ENCODE measurements at places on chromosomes 2 and 18.

- DNase-seq = no peak
These were observed 72.2 kb upstream of the BARD1 start for GRCh38 chr2:214881647-214882202.

GRCh38 chr2:118903551-118904479 lies 38.2 kb upstream of the MARCO start:
- DNase-seq = no peak

- DNase-seq = no peak
These were observed 218.1 kb downstream of the SP3 start for GRCh38 chr2:173747035-173747434.

DNA sequence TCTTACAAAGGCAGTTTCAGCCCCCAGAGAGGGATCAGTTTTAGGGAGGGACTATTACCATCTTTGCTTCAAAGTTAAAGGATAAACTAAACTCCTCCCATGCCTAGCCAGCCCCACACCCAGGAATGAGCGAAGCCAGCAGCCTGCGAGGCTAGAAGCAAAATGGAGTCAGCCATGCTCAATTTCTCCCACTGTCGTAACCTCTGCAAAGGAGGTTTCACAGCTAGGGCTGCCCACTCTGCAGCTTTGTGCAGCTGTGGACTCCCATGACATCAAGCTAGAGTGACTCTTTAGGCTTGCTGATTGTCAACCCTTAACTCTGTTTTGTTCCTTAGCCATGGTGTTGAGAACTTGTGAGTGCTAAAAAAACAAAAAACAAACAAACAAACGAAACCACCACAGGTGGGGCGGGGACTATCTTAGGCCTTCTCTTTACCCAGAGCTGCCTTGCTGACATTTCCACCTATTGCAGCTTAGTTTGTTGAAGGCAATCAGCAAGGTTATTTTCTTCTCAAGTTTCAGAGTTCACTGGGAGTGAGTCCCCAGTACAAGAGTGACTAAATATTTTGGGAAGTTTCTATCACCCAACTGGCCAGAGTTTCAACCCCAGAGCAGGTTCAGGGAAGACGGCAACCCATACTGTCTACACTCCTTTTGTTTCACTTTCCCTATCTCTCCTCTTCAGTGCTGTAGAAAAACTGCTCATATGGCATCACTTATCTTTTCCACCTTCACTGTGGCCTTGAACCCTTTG lies 592.1 kb downstream of the XIRP2 start:
- no peak for DNase-seq

- DNase-seq = no peak
These were observed 90.0 kb downstream of the TRIB2 start for GRCh38 chr2:12806549-12807242.

DNA sequence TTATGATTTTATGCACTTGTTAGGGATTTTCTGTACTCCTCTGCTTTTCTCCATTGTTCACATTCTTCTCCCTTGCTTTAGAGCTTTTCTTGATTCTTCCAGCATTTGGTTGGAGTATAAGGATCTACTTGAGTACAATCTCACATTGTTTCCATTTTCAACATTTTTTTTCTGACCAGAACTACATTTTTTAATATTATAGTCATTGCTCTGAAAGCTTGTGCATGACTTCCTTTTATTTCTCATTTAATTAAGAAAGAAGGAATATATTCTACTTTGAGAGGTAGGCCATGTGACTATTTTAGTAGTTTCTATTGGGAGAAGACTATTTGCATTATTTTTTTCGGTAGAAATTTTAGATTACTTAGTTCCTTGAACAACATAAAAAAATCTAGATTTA lies 200.4 kb downstream of the TMEM247 start:
- DNase-seq = no peak

- DNase-seq = no peak
These were observed 154.1 kb upstream of the RBBP8 start for GRCh38 chr18:22778996-22779395.

GRCh38 chr2:149797030-149797429 lies 209.5 kb upstream of the MMADHC start:
- no peak for DNase-seq

GRCh38 chr2:237305579-237305978 lies 108.4 kb downstream of the COL6A3 start:
- no peak for DNase-seq

GRCh38 chr2:22486343-22486742 lies 898.6 kb upstream of the KLHL29 start:
- no peak for DNase-seq

- DNase-seq = no peak
These were observed 58.0 kb downstream of the DTNB start for GRCh38 chr2:25615386-25615785.

- DNase-seq = no peak
These were observed 89.8 kb downstream of the PKP4 start for GRCh38 chr2:158546412-158547144.

- DNase-seq = no peak
These were observed 38.1 kb downstream of the AGFG1 start for GRCh38 chr2:227509824-227510619.

GRCh38 chr2:48332286-48332685 lies 197.7 kb upstream of the STON1 start:
- DNase-seq = no peak

DNA sequence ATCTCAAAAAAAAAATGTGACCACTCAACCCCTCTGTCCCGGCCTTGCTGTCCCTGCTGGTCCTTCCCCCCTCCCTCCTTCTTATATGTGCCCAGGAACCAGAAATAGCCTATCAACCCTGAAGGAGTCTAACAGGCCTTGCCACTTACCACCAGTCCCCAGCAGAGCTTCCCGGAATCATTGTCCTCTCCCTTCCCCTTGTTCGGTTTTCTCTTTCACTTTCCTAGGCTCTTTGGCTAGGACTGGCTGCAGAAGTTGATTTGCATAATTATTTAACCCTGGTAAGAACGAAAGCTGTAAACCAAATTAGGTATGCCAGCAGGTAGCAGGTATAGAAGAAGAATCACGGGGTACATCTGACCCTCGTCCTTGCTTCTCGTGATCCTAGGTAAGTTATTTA lies 72.6 kb upstream of the ZNF532 start:
- DNase-seq = no peak

GRCh38 chr2:60317844-60318243 lies 235.6 kb downstream of the BCL11A start:
- no peak for DNase-seq

DNA sequence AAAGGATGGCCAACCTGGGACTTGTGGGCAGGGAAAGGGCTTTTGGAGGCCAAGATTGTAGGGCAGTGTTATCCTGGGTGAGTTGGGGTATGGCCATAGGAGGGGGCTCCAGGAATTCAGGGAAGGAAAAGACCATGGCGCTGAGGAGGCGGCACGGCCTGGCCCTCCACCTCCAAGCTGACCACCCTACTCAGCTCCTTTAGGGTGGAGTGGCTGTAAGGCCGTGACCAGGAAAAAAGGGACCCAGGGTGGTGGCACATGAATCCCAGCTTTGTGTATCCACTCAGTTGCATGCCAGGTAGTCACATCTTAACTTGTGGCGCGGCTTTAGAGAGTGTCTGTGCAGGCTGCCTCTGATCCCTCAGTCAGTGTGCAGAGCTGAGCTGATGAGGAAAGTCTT lies 168.1 kb downstream of the AGAP1 start:
- DNase-seq = no peak

GRCh38 chr2:41216978-41217377 lies 765.1 kb upstream of the SLC8A1 start:
- no peak for DNase-seq

DNA sequence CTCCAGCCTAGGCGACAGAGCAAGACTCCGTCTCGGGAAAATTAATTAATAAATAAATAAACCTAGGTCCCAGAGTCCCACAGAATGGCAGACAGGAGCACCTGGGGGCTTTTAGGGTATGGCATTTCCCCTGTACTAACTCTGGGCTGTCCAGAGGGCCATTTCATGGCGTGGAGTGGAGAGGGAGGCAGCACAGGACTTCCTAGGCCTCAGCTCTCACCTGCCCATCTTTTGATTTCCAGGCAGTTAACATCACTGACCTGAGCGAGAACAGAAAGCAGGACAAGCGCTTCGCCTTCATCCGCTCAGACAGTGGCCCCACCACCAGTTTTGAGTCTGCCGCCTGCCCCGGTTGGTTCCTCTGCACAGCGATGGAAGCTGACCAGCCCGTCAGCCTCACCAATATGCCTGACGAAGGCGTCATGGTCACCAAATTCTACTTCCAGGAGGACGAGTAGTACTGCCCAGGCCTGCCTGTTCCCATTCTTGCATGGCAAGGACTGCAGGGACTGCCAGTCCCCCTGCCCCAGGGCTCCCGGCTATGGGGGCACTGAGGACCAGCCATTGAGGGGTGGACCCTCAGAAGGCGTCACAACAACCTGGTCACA lies 5.1 kb downstream of the IL1RN start:
- no peak for DNase-seq

DNA sequence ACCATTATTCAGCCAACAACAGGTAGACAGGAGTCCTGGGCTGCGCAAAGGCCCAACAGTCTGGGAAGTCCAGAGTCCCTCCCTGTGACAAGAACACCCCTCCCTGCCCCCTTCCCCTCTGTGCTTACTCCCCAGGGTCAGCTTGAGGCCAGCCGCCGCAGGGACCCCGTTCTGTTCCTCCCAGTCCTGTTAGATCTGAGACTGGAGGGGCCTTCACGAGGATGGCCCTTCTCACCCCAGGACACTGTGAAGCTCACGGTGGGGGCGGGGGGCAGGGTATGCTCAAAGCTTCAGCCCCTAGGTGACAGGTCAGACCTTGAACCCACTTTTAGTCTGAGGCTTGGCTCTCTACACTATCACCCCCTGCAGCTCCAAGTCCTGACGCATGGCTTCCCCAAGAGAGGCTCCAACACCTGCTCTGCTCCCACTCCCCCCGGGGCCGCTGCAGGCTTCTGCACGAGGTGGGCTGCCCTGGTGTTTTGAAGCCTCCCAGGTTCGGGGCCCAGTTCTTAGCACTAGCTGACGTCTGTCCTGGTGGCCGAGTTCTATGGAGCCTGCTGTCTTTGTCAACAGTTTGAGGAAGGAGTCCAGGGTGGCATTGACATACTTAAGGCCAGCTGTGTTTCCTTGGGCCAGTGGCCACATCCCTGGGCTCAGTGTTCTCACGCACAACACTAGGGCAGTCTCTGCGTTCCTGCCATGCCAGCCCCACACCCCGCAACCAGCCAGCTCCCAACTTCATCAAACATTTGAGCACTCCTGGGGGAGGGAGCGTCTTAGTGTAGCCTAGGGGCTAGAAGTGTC lies 37.2 kb upstream of the HPCAL1 start:
- no peak for DNase-seq

DNA sequence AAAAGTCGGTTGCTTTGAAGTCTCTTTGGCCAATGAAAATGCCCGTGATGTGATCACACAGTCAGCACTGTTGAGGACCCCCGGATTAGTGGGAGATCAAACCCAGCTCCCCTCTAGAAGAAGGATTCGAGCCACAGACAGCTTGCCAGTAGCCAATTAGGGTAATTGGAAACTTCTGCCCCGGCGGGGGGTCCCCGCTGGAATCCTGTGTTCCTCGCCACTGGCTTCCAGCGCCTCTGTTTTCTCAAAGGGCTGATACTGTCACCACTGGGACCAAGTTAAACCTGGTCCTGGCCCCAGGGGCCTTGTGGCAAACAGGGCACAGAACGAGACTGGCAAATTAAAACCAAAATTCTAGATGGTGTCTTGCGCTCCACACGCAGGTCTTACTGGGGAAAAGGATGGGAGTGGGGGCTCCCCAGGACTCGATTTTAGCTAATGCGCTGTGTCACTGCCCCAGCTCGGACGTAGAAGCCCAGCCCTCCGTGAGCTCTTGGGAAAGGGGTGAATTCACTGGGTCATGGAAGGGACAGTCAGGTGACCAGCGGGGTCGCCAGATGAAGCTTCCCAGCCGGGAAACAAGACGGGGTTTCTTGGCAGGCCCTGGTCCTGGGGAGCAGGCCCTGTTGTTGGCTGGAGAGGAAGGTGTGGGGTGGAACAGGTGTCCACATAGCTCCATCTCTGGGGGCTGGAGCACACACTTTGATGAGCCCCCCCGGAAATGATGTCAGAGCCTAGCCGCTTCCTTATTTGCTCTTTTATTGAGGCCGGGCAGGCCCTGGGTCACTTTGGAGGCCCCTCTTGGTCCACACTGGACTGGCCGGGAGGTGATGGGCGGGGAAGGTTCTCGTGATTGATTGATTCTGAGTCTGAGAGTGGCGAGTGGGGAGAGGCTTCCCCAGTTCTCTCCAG lies 90.2 kb downstream of the SMAD7 start:
- DNase-seq = no peak

DNA sequence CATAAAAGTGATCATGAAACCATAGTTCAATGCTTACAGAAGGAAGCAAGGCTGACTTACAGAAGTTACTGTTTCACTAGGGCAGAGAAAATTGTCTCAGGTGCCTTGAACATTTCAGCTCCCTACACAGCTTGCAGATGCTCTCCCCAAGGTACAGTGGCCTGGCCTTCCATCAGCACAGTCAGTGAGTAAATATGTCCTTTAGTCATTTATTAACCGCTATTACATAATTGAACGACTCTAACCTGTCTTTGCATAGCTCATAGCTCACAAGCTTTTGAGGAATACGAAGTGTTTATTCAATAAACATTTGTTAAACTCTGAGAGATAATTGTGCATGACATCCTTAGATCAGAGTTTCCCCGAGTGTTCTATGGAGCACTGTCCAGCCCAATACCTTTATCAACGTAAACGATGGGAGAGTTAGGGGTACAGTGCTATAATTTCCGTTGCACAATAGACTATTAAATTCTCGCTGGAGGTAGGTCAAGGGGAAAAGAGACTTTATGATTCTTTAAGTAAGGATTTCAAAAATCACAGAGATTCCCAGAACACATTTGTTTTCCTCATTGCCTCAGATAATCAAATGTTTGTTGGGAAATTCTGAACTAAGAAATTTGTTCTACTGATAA lies 677.8 kb downstream of the TSN start:
- no peak for DNase-seq

DNA sequence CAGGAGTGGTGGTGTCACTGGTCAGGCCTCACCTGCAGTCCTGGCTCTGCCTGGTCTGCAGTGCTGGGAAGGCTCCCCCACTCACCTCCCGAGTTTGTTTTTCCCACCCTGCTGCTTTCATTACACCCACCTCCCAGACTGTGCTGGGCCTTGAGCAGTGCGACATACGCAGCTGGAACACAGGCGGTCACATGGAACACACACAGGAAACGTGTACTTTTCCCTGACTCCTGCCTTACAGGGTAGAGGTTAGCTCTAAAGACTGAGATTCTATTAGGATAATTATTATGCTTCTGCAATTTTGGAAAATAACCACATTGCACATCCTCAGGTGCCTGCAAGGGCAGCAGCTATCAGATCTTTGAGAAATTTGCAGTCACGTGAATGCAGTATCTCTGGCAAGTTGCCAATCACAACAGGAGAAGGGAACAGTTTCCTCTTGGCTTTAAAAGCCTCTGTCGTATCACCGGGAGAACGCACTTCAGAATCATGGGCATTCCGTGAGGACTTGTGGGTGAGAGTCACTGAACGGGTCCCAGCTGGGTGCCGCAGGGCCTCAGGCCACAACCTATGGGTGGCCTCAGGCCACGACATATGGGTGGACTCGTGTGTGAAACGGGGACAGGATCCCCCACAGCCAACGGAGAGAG lies 136.5 kb downstream of the ZNF236 start:
- no peak for DNase-seq

DNA sequence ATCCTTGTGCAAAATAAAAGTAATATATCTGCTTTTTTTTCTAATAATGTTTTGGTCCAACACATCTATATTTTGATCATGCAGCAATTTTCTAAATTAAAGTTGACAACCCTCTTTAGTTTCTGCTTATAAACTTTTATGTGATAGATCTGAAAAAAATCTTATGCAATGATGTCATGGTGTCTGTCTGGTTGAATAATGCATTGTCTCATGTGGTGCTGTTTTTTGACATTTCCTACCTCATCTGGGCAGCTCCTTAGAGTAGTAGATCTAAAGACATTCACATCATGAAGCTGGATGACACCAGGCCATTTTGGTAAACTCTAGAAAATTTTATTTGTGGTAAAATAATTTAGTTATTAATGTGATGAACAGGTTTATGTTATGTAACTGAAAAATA lies 106.8 kb upstream of the FN1 start:
- DNase-seq = no peak
